ENCODE measurements at places on chromosomes 16 and 17. TPM values are rescaled to one million over a fixed set of nuclear protein-coding genes. Genes with fewer than 3 reads are reported as not detected.

DNA sequence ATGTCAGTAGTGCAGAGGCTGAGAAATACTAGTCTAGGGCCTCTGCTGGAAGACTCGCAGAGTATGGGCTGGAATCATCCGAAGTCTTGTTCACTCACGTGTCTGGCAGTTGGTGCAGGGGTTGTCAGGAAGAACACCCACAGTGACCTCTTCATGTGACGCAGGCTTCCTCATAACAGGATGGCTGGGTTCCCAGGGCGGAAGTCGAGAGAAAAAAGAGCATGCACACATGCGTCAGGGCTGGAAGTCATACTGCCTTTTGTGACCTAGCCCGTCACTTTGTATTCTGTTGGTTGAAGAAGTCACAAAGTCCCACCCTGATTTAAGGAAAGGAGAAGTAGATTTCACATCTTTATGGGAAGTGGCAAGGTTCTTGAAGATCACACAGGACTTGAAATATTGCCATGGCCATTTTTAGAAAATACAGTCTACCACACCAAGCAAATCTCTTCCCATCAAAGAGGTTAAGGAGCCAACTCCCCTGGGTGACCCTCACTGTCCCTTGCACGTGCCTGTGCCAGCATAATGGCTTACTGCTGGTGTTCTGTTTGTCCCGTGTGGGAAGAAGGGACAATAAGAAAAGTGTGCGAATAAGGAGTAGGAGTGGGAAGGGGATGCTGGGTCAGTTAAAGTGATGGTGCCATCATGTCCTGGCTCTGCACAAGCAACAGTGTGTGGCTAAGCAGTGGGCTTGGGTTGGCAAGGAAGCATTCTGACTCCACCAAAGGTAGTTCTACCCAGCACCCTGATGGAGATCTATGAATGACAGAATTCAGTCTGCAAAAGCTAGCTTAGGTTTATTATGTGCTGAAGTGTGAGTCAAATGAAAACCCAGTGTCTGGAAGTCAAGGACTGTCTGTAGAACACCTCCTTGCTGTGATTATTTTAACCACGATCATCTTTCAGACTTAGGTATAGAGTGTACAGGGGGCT lies 28.1 kb downstream of the HEATR3 start:
- no peak overlapping the region for H3K4me3 ChIP-seq
- no peak for DNase-seq
- peaks cover 13% of the 10 kb centered on the region for H3K36me3 ChIP-seq
- no peaks in the 10 kb centered on the region for H3K27me3 ChIP-seq

DNA sequence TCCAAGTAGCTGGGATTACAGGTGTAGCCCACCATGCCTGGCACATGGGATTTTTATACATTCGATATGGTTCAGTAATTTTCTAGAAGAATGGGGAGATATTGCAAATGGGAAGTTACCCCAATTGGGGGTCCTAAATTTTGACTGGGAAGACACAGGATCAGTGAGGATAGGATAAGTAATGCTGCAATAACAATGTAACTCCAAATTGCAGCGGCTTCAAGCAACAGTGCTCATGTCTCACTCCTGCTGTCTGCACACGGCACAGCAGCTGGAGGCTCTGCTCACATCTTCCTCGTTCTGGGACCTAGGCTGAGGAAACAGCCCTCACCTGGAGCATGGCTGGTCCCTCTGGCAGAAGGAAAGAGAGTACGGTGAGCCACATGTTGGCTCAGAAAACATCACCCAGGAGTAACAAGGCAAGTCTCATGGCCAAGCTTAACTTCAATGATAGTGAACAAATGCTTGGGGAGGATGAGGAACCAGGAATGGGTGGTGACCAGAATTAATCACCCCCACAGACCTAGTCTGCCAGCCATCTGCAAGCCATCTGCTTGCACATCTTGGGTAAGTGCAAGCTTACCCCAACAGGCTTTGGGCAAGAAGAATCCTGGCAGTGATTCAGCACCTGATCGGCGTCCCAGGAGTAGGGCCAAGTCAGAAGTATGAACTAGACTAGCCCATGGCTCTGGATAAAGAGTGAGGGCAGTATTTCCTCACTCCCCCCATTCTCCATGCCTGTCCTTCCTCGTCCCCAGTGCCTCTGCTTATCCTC lies 229.2 kb downstream of the COPRS start:
- no peaks in the 10 kb centered on the region for H3K27me3 ChIP-seq
- no peak for DNase-seq
- H3K27ac ChIP-seq: no peak overlapping the region
- no peaks in the 10 kb centered on the region for H3K36me3 ChIP-seq
- no peak overlapping the region for H3K4me3 ChIP-seq

DNA sequence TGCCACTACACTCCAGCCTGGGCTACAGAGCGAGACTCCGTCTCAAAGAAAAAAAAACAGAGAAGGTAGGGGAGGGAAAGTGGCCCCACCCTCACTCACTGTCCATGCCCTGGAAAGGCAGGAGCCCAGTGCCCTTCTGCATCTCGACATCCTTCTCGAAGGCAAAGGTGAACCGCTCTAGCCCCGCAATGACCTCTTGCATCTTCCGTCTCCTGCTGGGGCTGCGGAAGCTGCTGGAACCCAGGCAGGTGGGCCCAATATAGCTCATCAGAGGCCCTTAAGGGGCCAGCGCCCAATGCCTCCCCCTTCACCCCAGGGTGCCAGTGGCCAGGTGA lies at the start of gene CPSF4L:
Gene CPSF4L (minus strand): TSS at position 264 of the 335 bp plus-strand sequence. CDS start 62 bp downstream, at position 202.
- no peaks in the 10 kb centered on the region for H3K27me3 ChIP-seq
- no peaks in the 10 kb centered on the region for H3K36me3 ChIP-seq
- no peak within 1 kb of the TSS for H3K4me3 ChIP-seq
- H3K4me1 ChIP-seq: peaks cover 23% of the 10 kb centered on the region
- peak within 1 kb of the TSS; percentile 85 for H3K27ac ChIP-seq

The ZNF205 gene
- 18.3 TPM for total RNA-seq

GRCh38 chr17:48961516-48962233 lies 6.7 kb downstream of the GIP start:
- H3K4me1 ChIP-seq: no peaks in the 10 kb centered on the region
- DNase-seq: no peak
- peaks cover 81% of the 10 kb centered on the region for H3K27me3 ChIP-seq
- H3K4me3 ChIP-seq: no peak overlapping the region
- no peaks in the 10 kb centered on the region for H3K36me3 ChIP-seq

The CLDN9 gene
- not detected for total RNA-seq

GRCh38 chr17:30576326-30576861 lies 99.2 kb downstream of the GOSR1 start:
- peaks cover 3% of the 10 kb centered on the region for H3K27me3 ChIP-seq
- DNase-seq: peak; percentile 26
- no peak overlapping the region for H3K27ac ChIP-seq
- H3K36me3 ChIP-seq: no peaks in the 10 kb centered on the region
- H3K4me1 ChIP-seq: no peaks in the 10 kb centered on the region

DNA sequence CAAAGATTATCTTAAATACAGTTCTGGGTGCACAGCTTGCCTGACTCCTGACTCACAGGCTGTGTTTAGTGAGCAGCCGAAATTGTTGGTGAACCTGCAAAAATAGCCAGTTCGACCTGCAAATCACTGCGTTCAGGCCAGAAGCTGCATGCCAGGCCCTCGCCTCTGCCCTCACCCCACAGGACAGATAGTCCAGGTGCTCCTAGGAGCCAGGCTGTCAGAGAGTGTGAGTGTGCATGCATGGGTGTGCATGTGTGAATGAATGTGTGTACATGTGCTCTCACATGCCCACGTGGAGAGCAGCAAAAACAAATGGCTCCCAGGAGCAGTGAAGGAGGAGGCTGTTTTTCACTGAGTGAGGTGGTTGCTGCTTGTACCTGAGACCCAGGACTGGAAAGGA lies 131.8 kb downstream of the ABCC12 start:
- no peaks in the 10 kb centered on the region for H3K4me1 ChIP-seq
- no peaks in the 10 kb centered on the region for H3K36me3 ChIP-seq
- H3K27ac ChIP-seq: no peak overlapping the region
- no peaks in the 10 kb centered on the region for H3K27me3 ChIP-seq
- no peak for DNase-seq
- no peak overlapping the region for H3K4me3 ChIP-seq

- DNase-seq: peak; percentile 87
- peaks cover 25% of the 10 kb centered on the region for H3K4me1 ChIP-seq
- no peaks in the 10 kb centered on the region for H3K36me3 ChIP-seq
- H3K4me3 ChIP-seq: peak within 1 kb of the TSS; percentile 50
- H3K27ac ChIP-seq: peak within 1 kb of the TSS; percentile 47
Measured at GRCh38 chr16:75116081-75116910, at the start of gene LDHD. LDHD (minus strand) TSS chr16:75116780; CDS start chr16:75116720, 60 bp downstream.

GRCh38 chr16:2980227-2981176 lies at the start of gene PKMYT1:
PKMYT1 (minus strand) TSS chr16:2980446; CDS start chr16:2979657, 789 bp downstream.
- H3K4me3 ChIP-seq: peak within 1 kb of the TSS; percentile 80
- DNase-seq: peak; percentile 90
- peaks cover 31% of the 10 kb centered on the region for H3K4me1 ChIP-seq
- peak within 1 kb of the TSS; percentile 80 for H3K27ac ChIP-seq
- no peaks in the 10 kb centered on the region for H3K36me3 ChIP-seq

DNA sequence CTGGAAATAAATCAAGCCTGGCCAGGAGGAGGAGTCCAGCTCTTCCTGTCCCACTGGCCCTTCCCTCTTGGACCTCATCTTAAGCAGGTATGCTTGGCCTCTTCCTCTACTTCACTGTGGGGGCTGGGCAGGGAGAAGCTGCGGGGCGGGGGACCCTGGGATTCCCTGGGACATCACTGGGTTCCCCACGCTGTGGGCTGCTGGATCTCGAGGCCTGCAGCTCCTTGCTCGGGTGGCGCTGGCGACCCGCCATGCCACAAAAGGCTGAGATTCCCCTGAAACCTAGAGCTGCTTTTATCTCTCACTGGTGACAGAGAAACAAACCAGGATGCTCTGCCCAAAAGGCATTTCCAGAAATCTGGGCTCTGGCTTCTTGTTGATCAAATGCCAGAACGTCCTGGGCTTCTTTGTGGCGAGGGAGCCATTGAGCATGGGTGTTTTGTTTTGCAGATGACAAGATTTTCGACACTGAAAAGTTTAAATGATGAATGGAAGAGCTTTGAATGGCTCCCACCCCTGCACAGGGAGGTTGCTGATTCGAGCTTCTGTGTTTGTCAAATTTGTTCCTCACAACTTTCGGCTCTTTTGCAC lies 8.6 kb upstream of the PGS1 start:
- peaks cover 27% of the 10 kb centered on the region for H3K4me1 ChIP-seq
- DNase-seq: no peak
- no peak overlapping the region for H3K4me3 ChIP-seq
- H3K27ac ChIP-seq: no peak overlapping the region
- H3K36me3 ChIP-seq: no peaks in the 10 kb centered on the region

The CDRT4 gene
- total RNA-seq: 7.4 TPM

The VASN gene
- total RNA-seq: 10.8 TPM

GRCh38 chr17:27634026-27634335 lies 3.0 kb downstream of the LGALS9 start:
- DNase-seq: no peak
- H3K4me1 ChIP-seq: peaks cover 49% of the 10 kb centered on the region
- no peaks in the 10 kb centered on the region for H3K27me3 ChIP-seq
- H3K36me3 ChIP-seq: peaks cover 5% of the 10 kb centered on the region

DNA sequence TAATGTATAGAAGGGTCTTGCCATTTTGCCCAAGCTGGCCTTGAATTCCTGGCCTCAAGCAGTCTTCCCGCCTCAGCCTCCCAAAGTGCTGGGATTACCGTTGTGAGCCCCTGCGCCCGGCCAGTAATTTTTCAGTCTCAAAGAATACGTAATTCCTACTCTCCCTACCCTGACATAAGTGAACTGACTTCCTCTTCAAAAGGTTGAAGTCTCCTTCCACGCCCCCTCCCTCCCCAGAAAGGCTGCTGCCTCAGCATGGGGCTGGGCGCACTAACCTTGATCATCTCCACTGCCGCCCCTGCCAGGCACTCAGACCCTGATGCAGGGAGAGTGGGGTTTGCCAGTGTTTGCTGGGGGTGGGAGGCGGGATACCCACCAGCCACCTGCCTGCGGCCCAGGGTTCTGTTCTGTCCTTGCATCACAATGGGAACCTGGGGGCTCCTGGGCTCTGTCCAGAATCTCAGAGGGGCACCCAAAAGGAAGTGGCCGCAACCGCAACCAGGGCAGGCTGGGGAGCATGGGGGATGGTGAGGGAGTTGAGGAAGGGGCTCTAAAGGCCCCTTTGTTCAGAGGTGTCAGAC lies 27.5 kb downstream of the KIFC3 start:
- H3K4me3 ChIP-seq: no peak overlapping the region
- no peak overlapping the region for H3K27ac ChIP-seq
- H3K36me3 ChIP-seq: peaks cover 49% of the 10 kb centered on the region
- H3K27me3 ChIP-seq: no peaks in the 10 kb centered on the region
- no peaks in the 10 kb centered on the region for H3K4me1 ChIP-seq

The CCL11 gene
- total RNA-seq: not detected

DNA sequence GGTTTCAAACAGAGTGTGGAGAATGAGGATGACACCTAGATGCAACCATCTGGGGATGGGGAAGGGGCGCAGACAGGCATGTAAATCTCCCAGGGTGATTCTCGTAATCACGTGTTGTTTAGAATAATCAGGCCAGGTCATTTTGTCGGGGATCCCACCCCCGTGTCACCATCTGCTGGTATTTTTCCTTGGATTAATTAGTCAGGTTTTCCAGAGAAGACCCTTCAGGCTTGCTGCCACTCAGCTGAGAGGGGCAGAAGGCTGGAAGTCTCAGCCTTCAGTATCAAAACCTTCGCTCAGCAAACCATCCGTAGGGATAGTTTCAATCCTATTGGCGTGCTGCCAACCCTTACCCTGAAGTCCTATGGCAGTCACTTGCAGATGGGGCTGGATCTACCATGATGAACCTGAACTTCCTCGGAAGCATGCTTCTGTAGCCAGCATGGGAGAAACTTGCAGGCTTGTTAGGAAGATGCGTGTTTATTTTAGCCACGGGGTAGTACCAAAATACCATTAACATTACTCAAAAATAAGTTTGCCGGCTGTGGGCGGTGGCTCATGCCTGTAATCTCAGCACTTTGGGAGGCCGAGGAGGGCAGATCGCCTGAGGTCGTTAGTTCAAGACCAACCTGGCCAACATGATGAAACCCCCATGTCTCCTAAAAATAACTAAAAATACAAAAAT lies 7.5 kb upstream of the ADCY9 start:
- no peak overlapping the region for H3K27ac ChIP-seq
- no peaks in the 10 kb centered on the region for H3K27me3 ChIP-seq
- DNase-seq: no peak

GRCh38 chr17:18158022-18158600 lies 25.5 kb upstream of the ALKBH5 start:
- no peak overlapping the region for H3K27ac ChIP-seq
- peaks cover 21% of the 10 kb centered on the region for H3K4me1 ChIP-seq
- peak; percentile 98 for DNase-seq
- no peaks in the 10 kb centered on the region for H3K27me3 ChIP-seq

- peaks cover 74% of the 10 kb centered on the region for H3K4me1 ChIP-seq
- H3K27ac ChIP-seq: peak overlapping the region; percentile 30
- no peak for DNase-seq
- no peak overlapping the region for H3K4me3 ChIP-seq
- H3K36me3 ChIP-seq: peaks cover 36% of the 10 kb centered on the region
Measured at GRCh38 chr17:38898812-38899348, 26.5 kb upstream of the LASP1NB start.

DNA sequence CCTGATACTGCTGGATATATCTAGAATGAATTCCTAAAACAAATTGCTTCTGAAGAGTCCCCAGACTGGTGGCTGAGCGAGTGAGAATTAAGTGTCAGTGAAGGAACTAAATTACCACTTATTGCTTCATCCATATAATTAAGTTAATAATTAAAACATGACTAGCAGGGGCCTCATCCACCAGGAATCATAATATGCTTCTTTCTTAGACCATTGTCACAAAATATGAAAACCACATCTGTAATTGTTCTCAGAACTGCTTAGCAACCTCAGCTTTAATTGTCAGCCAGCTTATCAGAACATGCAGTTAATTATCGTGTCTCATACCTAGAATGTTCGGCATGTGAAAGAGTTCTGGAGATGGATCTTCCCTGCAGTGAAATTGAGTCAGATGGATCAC lies 21.2 kb upstream of the PIRT start:
- no peaks in the 10 kb centered on the region for H3K36me3 ChIP-seq
- H3K27me3 ChIP-seq: no peaks in the 10 kb centered on the region
- H3K4me3 ChIP-seq: no peak overlapping the region
- H3K27ac ChIP-seq: no peak overlapping the region
- DNase-seq: no peak

The CFAP97D1 gene
- not detected for total RNA-seq

The XYLT1 gene
- total RNA-seq: 23.5 TPM

All from suprapubic skin (tissue), 4 donors.